ENCODE measurements at places on chromosomes 12 and 14.

DNA sequence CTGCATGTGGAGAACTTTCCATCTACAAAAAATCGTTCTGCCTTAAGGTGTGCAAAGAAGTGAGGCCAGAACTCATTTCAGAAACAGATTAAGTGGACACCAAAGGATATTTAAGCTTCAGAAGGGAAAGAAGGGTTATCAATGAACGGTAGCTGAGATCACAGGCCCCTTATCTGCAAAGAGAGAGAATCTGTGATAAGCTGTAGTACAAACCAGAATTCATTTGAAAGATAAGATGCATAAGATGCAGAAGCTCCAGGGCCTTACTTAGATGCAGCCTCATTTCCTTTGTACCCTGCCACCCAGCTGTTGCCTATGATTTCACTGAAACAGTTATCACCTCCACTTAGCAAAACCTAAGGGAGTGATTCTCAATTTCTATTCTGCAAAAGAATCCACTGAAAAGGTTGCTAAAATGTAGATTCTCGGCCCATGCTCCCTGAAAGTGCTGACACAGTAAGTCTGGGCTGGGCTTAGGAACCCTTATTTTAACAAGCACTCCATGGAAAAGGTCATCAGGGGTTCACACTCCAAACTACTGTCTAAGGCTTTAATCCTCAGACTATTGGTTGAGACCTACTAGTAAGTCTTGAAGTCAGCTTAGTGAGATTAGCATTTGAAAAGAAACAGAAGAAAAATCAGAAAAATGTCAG is 64.8 kb downstream of the HELB start:
- DNase-seq: no peak

DNA sequence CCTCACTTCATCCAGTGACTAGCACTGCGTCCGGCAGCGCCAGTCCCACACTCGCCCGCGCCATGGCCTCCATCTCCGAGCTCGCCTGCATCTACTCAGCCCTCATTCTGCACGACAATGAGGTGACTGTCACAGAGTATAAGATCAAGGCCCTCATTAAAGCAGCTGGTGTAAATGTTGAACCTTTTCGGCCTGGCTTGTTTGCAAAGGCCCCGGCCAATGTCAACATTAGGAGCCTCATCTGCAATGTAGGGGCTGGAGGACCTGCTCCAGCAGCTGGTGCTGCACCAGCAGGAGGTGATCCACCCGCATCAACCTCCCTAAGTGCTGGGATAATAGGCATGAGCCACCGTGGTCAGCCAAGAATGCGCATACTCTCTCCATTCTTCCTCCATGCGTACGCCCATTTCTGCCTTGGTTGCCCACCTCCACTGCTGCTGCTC is 59.9 kb downstream of the IRF2BPL start:
- DNase-seq: no peak

DNA sequence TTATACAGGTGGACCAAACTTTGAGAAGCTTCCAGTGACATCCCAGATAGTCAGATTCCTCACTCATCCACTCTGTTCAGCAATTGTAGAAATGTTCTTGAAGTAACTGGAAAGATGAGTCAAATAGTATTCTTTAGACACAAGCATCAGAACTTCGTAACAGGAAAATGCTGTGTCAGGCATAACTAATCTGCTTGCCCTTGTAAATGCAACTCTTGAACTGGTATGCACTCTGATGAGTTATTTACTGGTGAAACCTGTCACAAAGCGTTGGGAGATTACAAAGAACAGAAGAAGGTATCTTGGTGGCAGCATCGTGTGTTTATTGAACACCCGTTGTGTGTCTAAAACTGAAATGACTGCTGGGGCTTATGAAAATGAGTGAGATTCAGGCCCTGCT is 10.8 kb upstream of the DUSP6 start:
- DNase-seq: no peak

- no peak for DNase-seq
Measured at GRCh38 chr12:57896115-57896433, 45.3 kb upstream of the ATP23 start.
